ENCODE measurements at places on chromosomes 7 and 10.
A peak's percentile ranks its signal among the peaks of the same experiment; 100 is the strongest.

DNA sequence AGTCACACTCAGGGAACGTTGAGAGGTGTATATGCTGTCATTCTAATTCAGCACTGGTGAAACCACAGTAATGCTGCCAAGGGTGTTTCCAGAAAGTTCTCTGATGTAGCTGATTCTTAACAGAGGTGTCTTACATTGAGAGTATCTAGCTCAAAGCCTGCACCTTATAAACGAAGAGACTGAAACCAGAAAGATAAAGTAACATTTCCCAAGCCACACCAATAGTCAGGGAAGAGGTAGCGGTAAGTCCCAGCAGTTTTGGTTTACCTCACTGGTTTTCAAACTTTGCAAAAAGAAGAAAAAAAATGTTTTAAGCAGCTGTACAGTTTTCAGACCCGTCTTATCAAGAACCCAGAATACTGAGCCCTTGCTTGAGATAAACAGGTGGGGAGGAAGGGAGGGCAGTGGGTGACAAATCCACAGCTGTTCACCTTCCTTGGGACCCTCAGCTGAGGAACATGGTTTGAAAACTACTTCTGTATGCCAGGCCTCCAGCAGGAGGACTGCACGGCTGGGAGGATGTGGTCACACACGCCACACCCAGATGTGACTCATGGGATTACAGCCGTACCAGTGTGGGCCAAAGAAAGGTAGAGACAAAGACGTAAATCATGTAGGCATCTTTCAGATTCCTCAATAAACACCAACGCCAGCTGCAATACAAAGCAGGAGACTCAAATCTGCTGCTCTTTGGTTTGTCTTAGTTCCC is 63.9 kb upstream of the GSDME start:
- DNase-seq = peak; percentile 90

DNA sequence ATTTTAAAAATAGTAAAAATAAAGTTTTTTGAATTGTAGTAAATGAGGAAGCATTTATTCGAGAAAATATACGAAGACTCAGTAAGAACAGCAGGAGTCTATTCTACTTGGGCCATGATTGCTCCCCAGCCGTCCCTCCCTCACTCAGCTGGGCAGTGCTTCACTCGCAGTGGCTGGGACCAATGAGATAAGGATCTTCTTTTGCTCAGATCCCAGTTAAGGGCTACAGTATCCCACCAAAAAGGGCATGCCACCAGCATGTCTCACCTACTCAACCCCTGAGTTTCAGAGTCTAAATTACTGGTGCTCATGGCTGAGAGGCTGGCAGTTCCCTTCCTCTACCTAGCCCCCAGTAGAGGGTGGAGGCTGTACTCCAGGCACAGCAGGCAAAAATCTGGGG is 455.7 kb upstream of the PFKP start:
- no peak for DNase-seq

- DNase-seq = no peak
These were observed 59.9 kb downstream of the COL26A1 start for GRCh38 chr7:101422356-101423195.

- DNase-seq = no peak
These were observed 187.7 kb upstream of the SH2B2 start for GRCh38 chr7:102098986-102099385.

- DNase-seq = no peak
These were observed 974.5 kb downstream of the LRMDA start for GRCh38 chr10:76405922-76406321.

DNA sequence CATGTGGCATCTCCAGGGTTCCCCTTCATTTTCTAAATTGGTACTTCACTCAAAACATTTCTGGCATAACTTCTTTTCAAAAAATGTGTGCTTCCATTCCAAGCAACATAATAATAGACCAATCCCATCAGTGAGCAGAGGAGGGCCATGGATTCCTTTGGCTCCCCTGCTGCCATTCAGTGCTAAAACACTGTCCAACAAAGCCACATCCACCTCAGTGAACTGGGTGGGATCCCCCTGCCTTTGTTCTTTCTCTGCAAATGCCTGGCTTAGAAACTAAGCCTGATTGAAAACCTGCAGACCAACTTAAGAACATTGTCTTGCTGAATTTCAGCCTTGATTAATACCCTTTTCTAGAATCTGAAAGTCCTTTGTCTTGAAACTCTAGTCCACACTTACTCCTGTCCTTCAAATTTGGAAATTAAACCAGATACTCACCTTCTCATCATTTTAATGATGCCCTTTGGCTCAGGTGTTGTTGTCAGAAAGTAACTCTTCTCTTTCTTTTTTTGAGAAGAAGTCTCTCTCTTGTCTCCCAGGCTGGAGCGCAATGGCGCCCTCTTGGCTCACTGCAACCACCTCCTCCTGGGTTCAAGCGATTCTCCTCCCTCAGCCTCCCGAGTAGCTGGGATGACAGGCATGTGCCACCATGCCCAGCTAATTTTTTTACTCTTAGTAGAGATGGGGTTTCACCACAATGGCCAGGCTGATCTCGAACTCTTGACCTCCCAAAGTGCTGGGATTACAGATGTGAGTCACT is 132.3 kb downstream of the PLXNA4 start:
- DNase-seq = no peak

DNA sequence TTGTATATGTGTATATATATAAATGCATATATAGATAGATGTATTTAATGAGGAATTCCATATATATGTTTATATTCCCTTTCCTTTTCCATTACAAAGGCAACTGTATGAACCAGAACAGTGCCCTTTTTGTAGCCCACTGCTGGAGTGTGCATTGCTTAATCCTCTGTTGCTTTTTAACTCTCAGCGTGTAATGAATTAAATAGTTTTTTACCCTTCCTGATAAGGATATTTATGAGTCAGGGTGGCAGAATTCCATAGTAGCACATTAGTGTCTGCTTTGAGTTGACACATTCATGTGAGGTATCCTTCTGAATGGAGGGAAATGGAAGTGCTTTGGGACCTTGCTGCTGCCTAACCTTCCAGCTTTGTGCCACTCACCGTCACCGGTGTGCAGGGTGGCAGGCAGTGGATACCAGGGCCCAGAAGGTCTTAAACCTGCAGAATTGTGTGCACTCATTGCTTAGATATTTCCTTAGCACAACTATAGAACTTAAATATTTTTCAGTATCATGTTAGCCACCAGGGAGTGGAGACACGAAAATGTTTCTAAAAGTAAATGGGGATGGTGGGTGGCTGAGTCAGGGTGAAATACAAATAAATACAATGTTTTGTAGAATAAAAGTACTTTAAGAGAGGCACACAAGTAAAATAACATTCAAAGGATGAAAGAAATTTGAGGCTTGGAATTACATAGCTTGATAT is 117.9 kb downstream of the SND1 start:
- no peak for DNase-seq

DNA sequence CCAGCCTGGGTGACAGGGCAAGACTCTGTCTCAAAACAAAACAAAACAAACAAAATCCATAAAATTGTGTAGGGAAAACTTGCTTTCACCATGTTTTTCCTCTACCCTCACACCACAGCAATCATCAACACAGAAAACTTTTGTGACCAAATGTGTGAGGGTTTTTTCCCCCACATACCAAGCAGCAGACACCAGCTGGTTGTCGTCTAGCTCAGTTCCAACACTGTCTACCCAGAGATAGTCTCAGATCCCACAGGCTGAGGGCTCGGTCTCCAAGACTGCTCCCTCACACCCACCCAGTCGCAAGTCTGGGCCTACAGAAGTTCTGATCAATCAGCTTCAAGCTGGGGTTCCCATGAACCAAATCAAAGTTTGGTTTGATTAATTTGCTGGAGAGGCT is 322.4 kb upstream of the MAGI2 start:
- DNase-seq = no peak

DNA sequence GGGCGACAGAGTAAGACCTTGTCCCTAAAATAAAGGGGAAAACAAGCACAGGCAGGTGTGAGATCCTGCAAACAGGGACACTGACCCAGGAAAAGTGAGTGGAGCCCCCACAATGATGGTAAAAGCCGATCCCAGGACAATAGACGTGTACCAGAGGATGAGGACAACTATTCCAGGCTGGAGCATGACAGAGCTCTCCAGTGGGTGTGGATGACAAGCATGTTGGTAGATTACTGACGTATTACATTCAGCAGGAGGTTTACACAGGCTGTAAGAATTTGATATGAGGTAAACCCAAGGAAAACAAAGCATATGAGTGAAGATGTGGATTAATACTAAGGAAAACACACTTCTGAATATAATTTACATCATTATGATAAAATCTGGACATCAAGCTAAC is 27.8 kb upstream of the SMURF1 start:
- DNase-seq = no peak

GRCh38 chr10:43079856-43080255 is 3.0 kb downstream of the RET start:
- DNase-seq = no peak

GRCh38 chr7:128236924-128237586 is 4.0 kb upstream of the LEP start:
- DNase-seq = peak; percentile 77

DNA sequence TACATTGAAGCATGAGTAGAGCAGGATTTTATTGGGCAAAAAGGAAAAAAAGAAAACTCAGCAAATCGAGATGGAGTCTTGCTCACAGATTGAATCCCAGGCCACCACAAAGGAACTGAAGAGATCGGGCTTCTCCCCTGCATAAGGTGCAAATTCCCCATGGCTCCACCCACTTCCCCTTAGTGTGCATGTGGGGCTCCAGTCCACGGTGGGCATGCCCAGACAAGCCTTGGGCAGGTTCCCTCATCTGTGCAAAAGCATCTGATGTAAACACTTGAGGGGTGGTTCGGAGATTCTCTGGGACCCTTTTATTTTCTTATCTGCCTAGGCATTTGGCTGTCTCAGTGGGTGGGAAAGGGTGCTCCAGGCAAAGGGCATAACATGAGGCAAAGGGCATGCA is 150.7 kb downstream of the CFTR start:
- DNase-seq = no peak

GRCh38 chr10:57018452-57018851 is 657.4 kb upstream of the ZWINT start:
- DNase-seq = no peak

DNA sequence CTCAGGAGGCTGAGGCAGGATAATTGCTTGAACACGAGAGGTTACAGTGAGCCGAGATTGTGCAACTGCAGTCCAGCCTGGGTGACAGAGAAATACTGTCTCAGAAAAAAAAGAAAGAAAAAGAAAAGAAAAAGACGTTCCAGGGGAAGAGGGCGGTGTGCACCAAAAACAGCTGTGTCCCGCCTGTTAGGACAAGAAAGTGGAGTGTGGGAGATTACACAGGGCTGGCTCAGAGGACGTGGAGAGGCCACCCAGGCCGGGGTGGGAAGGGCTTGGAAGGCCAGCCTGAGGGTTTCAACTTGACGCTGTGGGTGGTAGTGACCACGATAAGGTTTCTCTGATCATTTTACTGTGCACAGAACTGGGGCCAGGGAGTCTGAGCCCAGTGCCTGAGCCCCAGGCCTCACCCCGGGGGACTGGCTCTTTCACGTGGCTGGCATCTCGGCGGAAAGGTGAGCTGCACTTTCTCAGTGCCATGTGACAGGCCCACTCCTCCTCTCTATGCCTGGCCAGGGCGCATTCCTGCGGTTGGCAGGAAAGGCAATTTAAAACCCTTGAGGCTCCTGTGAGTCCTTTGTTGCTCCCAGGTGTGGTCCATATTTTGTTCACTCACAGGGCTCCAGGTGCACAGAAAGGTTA is 13.9 kb downstream of the RHBDD2 start:
- no peak for DNase-seq

DNA sequence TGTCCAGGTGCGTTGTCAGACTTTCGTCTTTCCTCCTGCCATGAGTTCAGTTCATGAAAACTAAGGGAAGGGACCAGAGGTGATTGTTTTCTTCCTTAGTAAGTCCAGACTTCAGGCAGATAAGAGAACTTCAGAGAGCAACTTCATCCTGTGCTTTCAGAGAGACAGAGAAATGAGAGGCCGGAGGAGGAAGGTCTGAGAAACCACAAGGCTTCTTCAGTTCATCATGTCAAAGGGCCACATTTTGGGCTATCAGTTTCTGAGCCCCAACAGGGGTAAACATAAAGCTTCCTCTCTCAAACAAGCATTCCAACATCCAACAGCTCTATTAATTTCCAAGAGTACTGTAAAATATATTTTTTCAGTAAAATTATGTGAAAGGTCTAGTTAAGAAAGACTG is 668.4 kb upstream of the NRP1 start:
- DNase-seq = no peak

GRCh38 chr7:125695626-125696025 is 766.0 kb upstream of the POT1 start:
- no peak for DNase-seq

GRCh38 chr10:58237014-58237834 is 30.5 kb downstream of the IPMK start:
- no peak for DNase-seq

DNA sequence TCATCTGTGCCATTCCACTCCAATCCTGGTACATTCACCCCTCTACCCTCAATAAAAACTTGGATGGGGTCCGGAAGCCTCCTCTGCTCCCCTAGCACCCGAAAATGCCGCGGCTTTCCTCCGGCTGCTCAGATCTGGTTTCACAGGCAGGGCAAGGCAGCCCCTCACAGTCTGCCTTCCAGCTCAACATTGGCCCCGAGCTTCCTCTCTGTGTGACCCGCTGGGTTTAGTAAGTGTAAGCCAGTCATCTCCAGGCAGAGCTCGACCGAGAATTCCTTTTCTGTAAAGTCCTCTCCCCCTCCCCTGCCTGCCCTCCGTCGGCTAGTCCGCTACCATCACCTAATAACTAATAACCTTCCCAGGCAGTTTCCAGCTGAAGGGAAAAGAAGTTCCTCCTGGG is 3.4 kb downstream of the INHBA start:
- DNase-seq = no peak

Data from activated CD4-positive, alpha-beta T cell treated with anti-CD3 and anti-CD28 coated beads, Interleukin-2, Interleukin-4, amounts not matched to agents 100 ng/mL and 50 ng/mL, durations not matched to agents 16 hours and 8 hours (primary cell).